GM23248 (cell line): ENCODE measurements at places on chromosomes 1 and 21. TPM values are rescaled to one million over a fixed set of nuclear protein-coding genes. Genes with fewer than 3 reads are reported as not detected.

The HES3 gene
- not detected in 2 replicates for total RNA-seq

The TCHH gene
- 0.22 TPM in 1 of 2 replicates, not detected in the other for total RNA-seq

The RPS6KC1 gene
- total RNA-seq: 16.4 and 27.2 TPM in 2 replicates

The KCTD3 gene
- total RNA-seq: 25.7 and 32.0 TPM in 2 replicates

The GCSAML gene
- total RNA-seq: not detected in 2 replicates

The PSEN2 gene
- 7.0 and 13.9 TPM in 2 replicates for total RNA-seq

DNA sequence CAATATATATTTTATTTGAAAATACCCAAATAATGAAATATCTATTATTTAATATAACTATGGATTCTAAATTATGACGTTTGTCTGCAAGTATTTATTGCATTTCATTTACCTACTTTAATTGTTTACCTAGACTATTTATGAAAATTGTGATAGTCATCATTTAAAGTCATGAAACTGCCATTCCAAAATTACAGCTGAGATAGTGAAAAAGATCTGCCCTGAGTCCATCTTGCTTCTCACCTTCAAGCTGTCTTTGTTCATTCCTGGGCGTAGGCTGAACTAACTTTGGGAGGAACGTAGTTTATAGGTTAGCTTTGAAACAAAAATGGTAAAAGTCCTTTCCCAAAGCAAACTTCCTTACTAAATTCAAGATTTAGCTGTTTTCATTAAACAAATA is 12.4 kb upstream of the HPDL start:
- no peaks in the 10 kb centered on the region for H3K36me3 ChIP-seq
- H3K4me1 ChIP-seq: no peaks in the 10 kb centered on the region
- no peak for DNase-seq
- H3K27ac ChIP-seq: no peak overlapping the region
- no peak overlapping the region for H3K4me3 ChIP-seq

DNA sequence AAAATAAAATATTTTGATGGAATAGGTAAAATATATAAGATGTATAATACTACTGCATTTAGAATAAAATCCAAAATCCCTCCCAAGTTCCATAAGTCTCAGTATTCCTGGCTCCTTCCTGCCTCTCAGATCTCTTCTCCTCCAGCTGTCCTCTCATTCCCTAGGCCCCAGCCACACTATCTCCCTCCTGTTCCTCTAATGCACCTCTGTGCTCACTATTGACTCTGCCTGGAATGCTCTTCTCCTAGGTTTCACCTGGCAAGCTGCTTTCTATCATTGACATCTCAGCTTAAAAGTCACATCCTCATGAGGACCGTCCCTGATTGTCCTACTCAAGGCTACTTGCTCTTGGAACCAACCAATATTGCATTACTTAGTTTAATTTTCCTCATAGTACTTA is 7.2 kb downstream of the NME7 start:
- H3K27me3 ChIP-seq: no peaks in the 10 kb centered on the region
- H3K27ac ChIP-seq: no peak overlapping the region
- peaks cover 14% of the 10 kb centered on the region for H3K4me1 ChIP-seq
- H3K4me3 ChIP-seq: no peak overlapping the region
- H3K36me3 ChIP-seq: no peaks in the 10 kb centered on the region

GRCh38 chr1:93704052-93704451 is 22.4 kb upstream of the BCAR3 start:
- no peak for DNase-seq
- H3K36me3 ChIP-seq: no peaks in the 10 kb centered on the region
- no peaks in the 10 kb centered on the region for H3K27me3 ChIP-seq
- H3K27ac ChIP-seq: no peak overlapping the region
- H3K4me1 ChIP-seq: peaks cover 37% of the 10 kb centered on the region

DNA sequence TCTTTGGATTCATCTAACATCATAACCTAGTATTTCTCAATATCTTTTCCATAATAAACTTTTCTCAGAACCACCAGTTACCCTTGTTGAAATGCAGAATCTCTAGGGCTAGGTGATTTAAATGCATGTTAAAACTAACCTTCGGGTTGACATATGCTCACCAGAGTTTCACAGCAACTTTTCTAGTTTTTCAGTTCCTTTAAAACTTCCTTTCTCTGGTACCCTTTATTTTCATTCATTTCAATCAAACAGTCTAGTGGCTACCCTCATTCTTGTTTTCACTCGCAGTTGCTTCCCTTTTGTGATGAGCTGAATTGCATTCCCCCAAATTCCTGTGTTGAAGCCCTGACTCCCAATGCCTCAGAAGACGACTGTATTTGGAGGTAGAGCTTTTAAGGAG is 712.8 kb upstream of the CHRM3 start:
- no peak overlapping the region for H3K27ac ChIP-seq
- H3K36me3 ChIP-seq: no peaks in the 10 kb centered on the region
- no peaks in the 10 kb centered on the region for H3K27me3 ChIP-seq
- no peaks in the 10 kb centered on the region for H3K4me1 ChIP-seq
- no peak overlapping the region for H3K4me3 ChIP-seq
- DNase-seq: no peak

GRCh38 chr21:39715804-39716397 is 29.1 kb upstream of the IGSF5 start:
- no peaks in the 10 kb centered on the region for H3K4me1 ChIP-seq
- H3K36me3 ChIP-seq: no peaks in the 10 kb centered on the region
- H3K4me3 ChIP-seq: no peak overlapping the region
- no peak overlapping the region for H3K27ac ChIP-seq
